Activated CD8-positive, alpha-beta memory T cell treated with anti-CD3 and anti-CD28 coated beads for 1 hour (primary cell): ENCODE measurements at places on chromosomes 6 and 20.

DNA sequence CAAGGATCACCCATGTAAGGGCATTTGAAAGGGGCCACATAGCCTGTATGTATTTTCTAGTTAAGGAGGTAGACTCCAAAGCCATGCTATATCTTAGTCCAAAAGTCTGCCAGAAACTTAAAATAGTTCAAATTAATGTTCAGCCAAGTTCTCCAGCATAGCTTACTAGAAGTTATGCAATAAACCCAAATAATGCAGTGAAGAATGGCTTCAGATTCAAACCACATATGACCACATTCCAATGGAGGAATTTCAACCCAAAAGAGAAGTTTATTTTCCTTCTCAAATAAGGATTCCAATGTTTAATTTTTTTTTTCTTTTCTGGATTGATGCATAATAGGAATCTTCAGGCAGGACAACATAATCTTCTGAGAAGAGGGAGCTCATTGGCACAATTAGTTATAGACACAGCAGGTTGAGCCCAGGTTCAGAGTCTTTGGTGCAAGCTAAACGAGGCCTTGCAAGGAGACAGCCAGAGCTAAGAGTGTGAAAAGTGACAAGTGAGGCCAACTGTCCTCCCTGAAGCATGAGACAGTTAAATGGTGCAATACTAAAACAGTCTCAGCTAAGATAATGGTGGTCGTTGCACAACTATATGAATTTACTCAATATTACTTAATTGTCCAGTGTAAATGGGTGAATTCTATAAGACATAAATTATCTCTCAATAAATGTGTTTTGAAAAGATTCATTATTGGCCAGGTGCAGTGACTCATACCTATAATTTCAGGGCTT, 598.8 kb upstream of the CDH4 start:
- no peak for DNase-seq

DNA sequence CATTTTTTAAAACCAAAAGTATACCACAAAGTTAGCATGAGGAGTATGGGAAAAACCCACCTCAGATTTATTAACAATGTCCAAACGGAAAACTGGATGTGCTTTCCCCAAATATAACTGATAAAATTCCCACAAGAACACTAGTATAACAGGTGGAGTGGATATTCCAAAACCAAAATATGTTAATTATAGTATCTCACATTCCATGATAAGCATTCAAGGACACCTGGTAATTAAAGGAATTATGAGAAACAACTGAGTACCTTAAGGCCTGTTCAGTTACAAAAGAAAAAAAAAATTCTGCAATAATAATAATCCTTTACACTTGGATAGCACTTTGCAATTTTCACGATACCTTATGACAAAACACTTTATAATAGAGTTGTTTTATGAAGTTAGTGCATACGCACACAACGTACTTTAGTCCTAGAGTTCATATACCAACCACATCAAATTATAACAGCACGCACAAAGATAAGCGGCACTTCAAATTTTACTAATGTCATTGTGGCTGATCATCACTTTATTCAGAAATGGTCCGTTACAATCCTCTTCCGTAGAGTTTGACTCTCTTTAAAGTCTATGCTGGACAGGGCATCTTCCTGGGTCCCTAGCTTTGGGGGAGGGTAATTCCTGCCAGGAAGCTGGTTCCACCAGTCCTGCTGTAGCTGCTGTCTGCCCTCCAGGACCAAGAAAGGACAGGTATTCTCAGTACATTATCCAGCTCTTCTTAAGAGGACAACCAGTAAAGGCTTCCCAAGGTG, 1.7 kb downstream of the CDK19 start:
- no peak for DNase-seq

DNA sequence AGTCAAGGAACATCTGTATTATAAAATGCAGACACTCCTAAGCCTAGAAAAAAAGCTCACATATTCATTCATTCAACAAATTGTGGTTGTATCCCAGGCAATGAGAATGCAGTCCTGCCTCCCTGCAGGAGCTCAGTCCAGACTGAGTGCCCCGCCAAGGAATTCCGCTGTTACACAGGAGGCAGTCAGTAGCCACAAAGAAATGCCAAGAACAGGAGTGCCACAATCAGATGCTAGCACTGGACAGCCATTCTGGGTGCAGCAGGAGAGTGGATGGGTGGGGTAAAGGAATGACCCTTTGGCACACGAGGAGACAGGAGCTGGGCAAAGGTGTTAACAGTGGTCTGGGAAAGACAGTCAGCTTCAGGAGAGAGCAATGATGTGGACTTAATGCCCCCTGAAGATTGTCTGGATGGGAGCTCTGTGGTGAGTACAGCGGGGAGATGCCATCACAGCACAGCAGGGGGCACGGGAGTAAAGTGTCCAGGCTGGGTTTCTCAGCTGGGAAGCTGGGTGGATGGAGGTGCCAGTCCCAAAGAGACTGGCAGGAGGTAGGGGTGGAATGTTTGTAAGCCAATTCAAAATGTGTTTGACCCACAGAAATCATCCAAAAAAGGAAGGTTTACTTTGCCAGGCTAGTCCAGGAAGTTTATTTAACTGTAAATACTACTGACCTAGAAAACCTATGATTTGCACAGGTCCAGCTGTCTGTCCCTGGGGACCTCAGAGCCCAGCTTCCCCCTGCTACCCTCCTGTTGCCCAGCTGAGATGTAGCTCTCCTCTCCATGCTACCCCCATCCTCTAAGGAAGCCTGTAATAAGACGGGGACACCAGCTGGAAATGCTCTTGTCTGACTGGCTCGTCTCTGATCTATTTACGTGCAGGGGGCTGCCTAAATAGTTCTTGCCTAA, 84.1 kb downstream of the SLC23A2 start:
- no peak for DNase-seq

DNA sequence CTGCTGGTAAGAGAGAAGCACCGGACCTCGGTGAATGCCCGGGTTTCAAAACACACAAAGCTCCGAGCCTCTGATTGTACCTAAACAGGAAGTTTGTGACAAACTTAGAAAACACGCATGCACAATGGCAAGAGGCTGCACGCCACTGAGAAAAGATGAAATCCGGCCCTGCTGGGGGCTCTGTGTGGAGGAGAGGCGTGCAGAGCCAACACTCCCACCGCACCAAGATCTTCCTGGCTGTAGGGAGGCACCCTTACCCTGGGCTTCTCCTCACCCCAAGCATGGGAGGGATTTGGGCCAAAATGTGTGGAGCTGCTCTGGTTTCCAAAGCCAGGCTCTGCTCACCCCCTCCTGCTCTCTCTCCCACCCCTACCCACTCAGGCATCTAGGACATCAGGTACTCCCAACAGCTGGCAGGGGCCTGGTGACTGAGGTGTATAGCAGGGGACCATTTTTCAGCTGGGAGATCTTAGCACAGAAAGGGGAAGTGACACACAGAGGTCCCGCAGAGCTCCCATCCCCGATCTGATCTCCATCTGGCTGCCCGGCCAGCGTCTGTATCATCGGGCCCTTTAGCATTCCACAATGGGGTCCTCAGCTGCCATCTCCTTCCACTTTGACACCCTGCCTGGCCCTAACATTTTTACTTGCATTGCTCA, 84.2 kb downstream of the TRERF1 start:
- no peak for DNase-seq

- no peak for DNase-seq
Observed at GRCh38 chr6:130129762-130130246, 92.9 kb downstream of the SAMD3 start.

- DNase-seq: no peak
Observed at GRCh38 chr6:111119571-111120329, 32.4 kb downstream of the SLC16A10 start.

GRCh38 chr6:6312901-6313441, 7.5 kb downstream of the F13A1 start:
- no peak for DNase-seq

- DNase-seq: no peak
Observed at GRCh38 chr6:105398859-105399258, 4.0 kb downstream of the PREP start.

DNA sequence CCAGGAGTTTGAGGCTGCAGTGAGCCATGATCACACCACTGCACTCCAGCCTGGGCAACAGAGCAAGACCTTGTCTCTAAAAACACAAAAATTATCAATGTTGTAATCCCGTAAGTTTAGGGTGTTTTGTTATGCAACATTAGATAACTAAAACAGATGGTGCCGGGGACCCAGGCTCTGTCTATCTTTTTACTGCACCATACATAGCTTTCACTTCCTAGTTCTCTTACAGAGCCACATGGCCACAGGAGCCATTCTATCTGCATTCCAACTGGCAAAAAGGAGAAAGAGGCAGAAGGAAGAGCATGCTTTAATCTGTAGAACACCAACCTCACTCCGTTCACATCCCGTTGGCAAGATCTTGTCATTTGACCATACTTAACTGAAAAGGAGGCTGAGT, 5.4 kb upstream of the TCF15 start:
- no peak for DNase-seq

GRCh38 chr6:128557081-128557480, 36.7 kb upstream of the PTPRK start:
- DNase-seq: no peak

DNA sequence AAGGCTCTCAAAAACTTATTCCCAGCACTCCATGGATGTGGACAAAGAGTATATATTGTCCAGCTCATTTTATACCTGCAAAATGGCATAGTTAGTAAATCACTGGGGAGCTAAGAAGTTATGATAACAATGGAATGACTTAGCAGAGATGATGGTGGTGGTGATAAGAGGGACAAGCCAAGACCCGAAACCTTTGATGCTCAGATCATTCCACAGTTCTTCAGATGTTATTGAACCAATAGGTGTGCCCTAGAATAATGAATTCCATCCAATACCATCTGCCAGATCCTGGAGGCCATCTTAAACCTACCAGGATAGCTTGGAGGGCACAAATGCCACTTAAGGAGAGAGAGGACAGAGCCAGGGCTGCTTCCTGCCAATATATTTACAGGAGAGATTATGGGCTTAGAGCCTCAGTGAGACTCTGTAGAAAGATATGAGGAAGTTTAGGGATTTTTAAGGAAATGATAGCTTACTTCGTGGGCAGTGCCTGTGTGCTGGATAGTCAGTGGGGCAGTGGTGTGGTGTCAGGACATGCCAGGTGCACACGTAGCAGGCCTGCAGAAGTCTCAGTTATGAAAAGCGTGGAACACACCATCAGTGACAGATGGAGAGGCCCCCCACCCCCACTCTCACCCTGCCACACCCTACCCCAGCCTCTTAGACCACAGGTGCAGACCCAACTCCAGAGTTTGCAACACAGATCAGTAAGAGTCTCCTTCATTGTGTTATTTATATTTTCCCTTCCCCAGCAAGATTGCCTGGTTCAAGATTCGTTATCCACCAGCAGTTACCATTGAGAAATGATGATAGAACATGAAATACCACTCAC, 209.7 kb upstream of the SUPT3H start:
- no peak for DNase-seq

DNA sequence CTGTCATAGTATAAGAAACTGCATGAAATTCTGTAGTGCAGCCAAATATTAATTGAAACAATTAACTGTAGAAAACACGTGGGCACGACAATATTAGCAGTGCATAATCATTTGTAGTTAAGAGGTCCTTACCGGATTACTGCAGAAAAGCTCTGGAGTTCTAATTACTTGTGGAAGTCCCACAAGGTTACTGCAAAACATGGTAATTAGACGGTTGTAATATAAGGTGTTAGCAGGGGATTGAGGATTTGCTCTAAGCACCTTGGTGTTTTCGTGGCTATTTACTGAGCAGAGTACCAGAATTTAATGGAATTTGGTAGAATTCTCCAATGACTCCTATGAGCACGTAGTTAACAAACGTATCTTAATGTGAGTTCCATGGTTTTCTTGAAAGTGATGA, 473.6 kb upstream of the AGPAT4 start:
- no peak for DNase-seq

- no peak for DNase-seq
Observed at GRCh38 chr6:160173806-160174527, 52.4 kb downstream of the SLC22A1 start.

DNA sequence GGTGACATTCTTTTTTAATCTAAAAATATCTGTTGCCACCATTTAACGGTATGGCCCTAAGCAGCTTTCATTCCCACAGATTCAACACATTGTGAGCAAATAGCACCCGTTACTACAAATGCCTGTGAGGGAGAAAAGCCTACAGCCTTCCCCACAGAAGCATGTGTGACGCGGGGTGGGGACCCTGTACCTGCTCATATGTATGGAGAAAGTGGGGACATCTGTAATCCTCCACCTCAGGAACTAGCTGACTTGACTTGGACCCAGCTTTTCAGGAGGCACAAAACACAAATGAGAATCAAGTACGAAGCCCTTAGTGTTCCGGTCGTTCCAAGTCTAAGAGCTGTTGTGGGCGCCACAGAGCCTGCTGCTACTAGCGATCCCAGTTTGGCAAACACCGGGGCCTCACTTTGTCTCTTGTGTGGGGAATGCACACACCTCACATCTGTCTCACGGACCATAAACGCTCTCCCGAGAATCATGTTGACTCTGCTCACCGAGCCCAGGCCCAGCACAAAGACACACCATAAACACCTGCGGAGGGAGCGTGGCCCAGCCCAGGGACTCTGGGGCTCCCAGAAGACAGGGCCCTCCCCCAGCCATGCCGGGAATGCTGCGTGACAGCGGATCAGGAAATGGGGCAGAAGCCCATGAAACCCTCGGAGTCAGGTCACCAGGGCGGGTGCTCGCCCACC, 21.6 kb downstream of the DLL1 start:
- DNase-seq: no peak

GRCh38 chr6:117829594-117830319, 77.3 kb upstream of the SLC35F1 start:
- DNase-seq: no peak

GRCh38 chr6:146595972-146596731, 2.6 kb upstream of the ADGB start:
- no peak for DNase-seq

GRCh38 chr6:75503291-75503690, 9.7 kb upstream of the FILIP1 start:
- no peak for DNase-seq

DNA sequence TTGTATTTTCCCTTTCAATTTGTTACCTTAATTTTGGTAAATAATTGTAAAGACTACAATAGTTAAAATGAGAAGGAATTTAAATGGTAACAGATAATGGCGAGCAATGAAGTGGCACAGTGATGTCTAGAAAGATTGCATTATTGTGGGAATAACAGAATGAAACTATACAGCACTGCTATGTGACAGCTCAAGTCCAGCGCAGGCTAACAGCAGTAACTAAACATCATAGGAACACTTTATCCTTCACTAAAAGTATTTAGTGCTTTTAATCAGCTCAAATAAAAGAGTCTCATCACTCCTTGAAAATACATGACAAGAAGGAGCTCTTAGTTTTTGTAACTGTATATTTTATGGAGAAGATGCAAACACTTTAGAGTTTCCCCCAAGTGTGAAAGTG, 190.8 kb downstream of the TENT5A start:
- no peak for DNase-seq

DNA sequence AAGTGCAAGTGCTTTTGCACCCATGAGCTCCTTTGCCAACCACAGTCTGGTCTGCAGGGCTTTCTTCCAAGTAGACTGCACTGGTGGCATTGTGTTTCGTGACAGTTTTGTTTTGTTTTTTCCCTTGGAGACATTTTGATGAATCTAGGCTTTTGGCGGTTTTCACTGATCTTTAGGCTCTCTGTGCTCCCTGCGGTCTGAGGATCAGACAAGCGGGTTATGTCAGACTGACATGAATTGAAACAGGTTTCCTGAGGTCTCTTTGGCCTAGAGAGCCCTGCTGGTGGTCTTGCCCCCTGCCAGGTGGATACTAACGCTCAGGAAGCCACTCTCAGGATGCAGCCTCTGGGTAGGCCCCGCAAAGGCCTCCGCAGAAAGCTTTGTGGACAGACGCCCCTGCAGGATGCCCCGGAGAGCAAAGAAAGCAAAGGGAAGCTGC, 555.4 kb upstream of the AGPAT4 start:
- DNase-seq: no peak

- no peak for DNase-seq
Observed at GRCh38 chr6:118297821-118298220, 250.3 kb upstream of the PLN start.

GRCh38 chr6:111766201-111766857, 106.9 kb downstream of the FYN start:
- DNase-seq: no peak
